Stimulated activated CD4-positive, alpha-beta T cell treated with anti-CD3 and anti-CD28 coated beads, Interleukin-12 subunit alpha, Interleukin-12 subunit beta, amount 100 ng/mL, for 4 hours (primary cell): ENCODE measurements at places on chromosomes 1 and 21.

GRCh38 chr1:161115132-161115711 is 2.6 kb downstream of the PFDN2 start:
- no peak for DNase-seq

DNA sequence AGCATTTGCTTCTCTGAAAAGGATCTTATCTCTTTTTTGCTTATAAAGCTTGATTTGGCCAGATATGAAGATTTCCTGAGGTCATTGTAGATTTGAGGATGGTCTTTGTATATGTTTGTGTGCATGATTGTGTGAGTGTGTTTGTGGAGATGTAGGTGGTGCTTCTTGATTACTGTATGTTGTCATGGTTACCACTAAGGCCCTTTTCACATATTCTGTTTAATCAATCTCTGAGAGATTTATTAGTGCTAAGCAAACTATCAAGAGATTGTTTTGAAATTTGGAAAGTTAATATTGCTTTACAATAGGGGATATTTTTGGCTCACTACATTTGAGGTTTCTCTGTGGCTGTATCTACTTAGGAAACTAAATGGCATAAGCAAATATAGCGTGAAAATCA is 191.7 kb downstream of the S1PR1 start:
- no peak for DNase-seq

DNA sequence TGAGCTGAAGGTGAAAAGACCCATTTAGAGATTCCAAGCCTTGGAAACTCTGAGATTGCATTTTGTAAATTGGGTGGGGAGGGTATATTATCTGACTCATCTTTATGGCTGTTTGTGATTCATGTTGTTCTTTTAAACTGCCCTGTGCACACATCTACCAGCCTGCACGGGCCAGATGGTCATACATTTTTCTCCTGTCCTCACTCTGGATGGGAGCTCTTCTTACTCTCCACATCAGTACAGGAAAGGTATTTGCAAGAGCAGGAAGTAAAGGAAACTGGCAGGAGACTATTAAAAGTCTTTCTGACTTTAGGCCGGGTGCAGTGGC is 14.3 kb upstream of the NMNAT2 start:
- DNase-seq: no peak

- DNase-seq: no peak
Observed at GRCh38 chr1:194024659-194025058, 838.2 kb upstream of the B3GALT2 start.

DNA sequence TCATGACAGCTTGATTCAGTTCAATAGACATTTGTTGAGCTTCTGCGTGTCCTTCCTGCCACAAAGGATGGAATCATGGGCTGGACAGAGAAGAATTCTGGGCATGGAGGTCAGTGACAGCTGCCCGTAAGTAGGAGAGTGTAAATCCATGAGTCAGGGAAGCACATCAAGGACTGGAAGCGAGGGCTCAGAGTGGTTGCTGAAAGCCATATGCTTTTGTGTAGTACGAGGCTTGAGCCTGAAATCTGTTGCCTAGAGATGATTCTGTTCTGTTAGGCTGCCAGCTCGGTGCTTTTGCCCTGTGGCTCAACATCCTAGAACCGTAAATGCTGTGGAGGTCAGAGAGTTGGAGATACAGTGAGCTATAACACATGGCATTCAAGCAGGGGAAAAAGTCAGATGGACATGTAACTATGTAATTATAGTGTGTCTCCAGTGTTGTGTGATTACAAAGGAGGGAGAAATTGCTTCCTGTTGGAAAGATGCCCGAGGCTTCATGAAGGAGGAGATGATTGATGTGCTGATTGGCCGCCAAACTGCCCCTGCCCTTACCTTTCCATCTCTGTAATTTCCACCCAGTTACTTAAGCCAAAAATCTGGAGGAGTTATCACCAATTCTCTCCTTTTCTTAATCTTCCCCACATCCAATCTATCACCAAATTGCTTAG is 92.8 kb upstream of the CACNA1E start:
- DNase-seq: no peak

DNA sequence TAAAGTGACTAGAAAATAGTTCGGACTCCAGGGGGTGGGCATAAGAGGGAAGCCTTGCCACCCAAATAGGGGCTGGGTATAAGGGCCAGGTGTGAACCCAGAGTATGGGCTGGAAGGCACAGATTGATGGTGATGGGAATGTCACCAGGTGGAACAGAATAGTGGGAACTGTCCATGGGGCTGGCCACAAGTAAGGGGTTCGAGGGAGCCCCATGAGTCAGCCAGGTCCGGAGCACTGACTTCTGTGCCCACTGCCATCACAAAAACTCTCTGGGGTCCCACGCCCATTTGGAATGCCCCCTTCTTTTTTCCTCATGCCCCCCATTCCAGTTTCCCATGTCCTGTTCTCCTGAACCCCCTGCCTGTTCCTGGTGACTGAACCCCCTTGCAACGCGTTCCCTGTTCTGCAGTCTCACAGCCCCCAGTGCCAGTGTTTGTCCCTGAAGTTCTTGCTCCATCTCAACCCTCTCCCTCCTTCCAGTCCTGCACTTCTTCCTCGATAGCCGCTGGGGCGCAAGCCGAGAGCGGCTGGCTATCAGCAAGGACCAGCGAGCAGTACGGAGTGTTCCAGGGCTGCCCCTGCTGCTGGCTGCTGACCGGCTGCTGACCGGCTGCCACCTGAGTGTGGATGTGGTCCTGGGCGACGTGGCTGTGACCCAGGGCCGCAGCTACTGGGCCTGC is 7.9 kb downstream of the TRIM46 start:
- no peak for DNase-seq

DNA sequence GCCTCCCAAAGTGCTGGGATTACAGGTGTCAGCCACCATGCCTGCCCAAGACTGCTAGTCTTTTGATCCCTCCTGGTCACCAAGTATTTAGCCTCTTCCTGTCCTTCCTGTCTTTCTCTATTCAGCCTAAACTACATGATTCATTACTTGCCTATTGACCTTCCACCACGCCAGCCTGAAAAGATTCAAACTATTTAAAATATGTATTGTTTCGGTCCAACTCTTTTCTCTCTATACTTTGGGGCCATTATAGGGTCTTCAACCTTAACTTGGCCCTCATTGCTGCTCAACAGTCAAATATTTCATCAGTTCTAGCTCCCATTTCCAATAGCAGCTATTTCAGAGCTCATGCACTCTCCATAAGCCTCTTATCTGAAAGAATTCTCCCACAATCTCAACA is 153.0 kb downstream of the TNFSF18 start:
- no peak for DNase-seq

DNA sequence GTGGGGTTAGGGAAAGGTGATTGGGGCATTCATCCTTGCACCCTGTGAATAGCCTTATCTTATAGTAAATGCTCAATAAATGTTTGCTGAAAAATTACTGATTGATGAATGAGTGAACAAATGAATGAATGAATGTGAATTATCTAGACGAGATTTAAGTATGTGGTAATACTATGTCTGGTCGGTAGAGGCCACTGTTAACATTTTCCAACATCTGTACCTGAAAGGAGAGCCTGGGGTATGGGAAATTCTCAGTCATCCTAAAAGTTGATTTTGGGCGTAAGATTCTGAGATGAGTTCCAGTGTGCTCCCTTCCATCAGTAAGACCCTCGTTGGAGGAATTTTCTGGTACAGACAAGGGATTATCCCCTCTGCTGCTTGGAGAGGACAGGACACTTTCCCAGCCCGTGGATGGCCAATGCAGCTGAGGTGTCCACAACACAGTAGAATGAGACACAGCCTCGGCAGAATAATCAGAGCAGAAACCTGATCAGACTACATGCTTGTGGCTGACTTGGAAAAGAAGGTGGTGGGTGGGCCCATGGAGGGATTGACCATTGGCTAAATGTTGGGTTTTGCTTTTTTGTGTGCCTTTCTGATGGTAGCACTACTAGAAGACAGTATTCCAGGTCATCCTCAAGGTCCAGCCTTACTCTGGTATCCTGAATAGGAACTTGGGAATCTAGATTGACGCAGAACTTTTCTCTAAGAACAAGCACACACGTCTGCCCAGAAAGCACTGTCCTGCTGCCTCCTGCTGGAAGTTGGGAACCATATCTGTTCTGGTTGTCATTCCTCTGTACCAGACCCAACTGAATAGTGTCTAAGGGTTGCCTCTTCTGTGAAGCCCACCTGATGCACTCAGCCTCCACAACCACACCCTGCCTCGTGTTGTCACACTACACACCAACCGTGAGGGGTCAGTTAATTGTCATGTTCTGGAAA is 262.0 kb downstream of the TNR start:
- DNase-seq: no peak

GRCh38 chr1:21914450-21914849 is 22.7 kb downstream of the HSPG2 start:
- no peak for DNase-seq

DNA sequence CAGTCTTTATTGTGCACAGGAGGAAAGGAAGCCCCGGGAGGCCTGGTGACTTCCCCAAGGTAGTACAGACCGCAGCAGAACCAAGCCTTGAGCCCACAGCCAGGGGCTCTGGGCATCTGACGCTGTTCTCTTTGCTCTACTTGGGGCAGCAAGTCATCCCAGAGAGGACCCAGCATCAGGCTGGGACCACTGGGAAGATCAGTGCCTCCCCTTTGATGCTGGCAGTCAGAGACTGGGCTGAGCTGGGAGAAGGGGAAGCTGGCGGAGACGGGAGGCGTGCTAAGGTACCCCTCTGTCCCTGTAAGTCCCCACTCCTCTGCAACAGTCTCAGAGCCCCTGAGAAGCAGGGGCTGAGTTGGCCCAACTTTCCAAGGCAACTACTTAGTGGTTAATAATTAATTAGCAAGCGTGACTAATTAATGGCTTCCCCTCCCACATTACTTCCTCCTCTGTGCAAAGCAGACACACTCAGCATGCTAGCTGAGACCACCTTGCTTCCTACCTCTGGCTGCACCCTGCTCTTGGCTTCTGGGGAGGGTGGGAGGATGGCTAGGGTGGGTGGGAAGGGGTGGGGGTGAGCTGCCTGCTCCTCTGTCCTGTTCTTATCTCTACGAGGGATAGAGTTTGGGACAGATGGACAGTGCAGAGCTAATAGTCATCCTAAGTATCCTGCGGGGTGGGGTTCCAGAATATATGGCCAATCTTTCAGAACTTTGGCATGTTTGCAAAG is 1.3 kb downstream of the INAVA start:
- DNase-seq: no peak

- no peak for DNase-seq
Observed at GRCh38 chr1:40663324-40664166, 1.9 kb downstream of the RIMS3 start.

- peak; percentile 40 for DNase-seq
Observed at GRCh38 chr1:175188936-175189335, 3.6 kb downstream of the KIAA0040 start.

DNA sequence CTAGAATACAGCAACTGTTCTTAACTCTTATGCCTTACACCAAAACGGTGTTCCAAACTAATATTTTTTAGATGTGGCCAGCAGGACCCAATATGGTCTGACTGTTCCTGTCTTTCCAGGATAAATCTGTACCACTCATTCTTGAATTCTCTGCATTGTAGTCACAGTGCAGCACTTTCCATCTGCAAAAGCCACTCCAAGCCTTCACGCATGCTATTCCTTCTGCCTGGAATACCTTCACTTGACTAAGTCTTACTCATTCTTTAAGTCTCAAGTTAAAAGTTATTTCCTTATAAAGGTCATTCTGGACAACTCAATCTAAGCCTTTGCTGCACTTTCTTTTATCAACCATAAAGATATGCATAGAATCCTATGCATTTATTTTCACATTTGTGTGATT is 1194.5 kb downstream of the PLA2G4A start:
- no peak for DNase-seq

DNA sequence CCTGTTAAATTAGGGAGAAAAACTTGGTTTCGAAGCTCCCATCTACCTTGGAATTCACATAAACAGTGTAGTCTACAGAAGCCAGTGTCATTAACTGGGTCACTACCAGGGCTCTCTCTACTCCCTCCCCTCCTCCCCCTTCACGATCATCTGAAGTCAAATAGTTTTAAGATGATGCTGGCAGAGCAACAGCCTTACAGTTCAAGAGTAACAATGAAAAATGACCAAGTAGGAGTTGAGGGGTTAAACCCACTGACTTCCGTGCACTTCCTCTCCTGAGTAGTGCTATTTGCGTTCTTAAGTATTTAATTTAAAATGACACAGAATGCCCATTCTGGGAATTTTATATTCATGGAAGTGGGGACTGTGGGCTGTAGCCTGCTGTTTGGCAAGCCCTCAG is 236.9 kb downstream of the SIPA1L2 start:
- no peak for DNase-seq

DNA sequence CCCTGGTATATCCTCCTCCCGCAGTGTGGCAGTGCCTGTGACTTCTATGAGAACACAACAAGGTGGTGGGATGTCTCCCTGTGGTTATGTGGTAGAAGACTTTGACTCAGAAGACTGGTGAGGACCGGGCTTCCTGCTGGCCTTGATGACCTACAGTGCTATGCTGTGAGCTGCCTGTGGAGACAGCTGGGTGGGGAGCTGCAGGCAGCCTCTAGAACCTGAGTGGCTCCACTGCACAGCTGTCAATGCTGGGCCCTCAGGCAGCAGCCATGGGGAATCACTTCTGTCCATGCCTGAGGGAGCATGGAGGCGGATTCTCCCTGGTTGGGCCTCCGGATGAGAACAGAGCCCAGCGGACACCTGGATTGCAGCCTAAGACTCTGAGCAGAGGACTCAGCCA is 14.9 kb downstream of the SLC1A7 start:
- no peak for DNase-seq

DNA sequence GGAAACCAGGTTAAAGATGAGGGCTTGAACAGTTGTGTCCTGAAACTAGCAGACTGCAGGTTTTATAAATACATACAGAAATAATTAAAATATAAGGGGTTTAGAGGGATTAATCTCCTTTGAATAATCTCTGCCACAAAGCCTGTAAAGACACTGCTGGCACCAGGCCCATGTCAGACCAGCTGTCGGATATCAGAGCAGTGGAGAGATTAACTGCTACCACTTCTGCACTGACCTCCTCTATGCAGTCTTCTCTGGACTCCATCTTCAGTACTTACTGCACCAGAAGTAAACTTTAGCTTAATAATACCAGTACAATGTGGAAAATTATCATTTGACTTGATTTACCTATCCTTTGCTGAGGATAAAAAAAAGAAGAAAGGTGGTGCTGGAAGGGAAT is 128.6 kb downstream of the LHX4 start:
- DNase-seq: no peak

GRCh38 chr1:85585799-85586198 is 5.2 kb downstream of the CCN1 start:
- DNase-seq: no peak

DNA sequence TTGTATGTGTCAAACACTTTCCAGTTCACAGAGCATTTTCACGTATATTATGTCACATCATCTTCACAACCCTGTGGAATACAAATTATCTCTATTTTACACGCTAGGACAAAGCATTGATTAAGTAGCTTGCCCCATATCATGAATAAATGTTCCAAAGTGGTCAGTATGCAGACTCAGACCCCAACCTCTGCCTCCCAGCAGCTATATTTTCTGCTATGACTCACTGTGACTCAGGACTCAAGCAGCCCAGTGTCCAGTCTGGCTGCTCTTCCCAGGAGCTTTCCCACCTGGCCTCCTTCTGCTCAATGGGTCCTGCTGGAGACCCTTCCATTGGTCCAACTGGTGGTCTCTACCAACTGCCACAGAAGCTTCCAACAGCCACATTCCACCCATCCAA is 56.0 kb upstream of the RAP1A start:
- DNase-seq: no peak

- DNase-seq: no peak
Observed at GRCh38 chr1:30768159-30768829, 10.7 kb upstream of the LAPTM5 start.

- no peak for DNase-seq
Observed at GRCh38 chr1:114299331-114299975, 145.8 kb upstream of the SYT6 start.
